Femur (tissue), 1 donor: ENCODE measurements at places on chromosomes 1 and 21.

DNA sequence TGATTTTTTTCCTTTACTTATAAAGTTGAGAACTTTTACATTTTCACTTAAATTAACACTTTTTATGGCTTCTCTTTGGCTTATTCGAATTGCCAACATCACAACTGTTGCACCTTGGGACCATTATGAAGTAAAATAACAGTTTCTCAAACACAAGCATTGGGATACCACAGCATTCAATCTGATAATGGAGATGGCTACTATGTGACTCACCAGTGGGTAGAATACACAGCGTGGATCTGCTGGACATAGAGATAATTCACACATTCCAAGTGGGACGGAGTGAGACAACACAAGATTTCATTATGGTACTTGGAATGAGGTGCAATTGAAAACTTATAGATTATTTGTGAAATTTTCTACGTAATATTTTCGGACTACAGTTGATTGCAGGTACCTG lies 68.0 kb downstream of the ADAMTS1 start:
- no peak for DNase-seq

DNA sequence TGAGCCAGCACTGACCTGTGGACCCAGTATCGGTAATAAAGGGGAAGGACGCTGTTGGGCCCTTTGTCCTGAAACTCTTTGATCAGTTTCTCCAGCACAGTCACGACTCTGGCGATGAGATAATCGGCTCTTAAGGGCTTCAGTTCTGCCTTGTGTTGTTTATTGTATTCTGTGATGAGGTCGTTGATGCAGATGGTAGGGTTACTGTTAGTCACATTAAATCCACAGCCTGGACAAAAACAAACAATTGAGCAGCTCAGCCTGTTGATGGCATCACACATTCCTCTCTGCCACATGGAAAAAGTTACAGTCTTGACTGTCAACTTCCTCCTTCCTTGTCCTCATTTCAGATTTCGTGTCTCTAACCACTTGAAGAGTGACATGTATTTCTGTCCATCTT lies 57.6 kb downstream of the SIM2 start:
- no peak for DNase-seq

- peak; percentile 19 for DNase-seq
These were observed 23.6 kb downstream of the COL6A2 start for GRCh38 chr21:46121286-46122221.

DNA sequence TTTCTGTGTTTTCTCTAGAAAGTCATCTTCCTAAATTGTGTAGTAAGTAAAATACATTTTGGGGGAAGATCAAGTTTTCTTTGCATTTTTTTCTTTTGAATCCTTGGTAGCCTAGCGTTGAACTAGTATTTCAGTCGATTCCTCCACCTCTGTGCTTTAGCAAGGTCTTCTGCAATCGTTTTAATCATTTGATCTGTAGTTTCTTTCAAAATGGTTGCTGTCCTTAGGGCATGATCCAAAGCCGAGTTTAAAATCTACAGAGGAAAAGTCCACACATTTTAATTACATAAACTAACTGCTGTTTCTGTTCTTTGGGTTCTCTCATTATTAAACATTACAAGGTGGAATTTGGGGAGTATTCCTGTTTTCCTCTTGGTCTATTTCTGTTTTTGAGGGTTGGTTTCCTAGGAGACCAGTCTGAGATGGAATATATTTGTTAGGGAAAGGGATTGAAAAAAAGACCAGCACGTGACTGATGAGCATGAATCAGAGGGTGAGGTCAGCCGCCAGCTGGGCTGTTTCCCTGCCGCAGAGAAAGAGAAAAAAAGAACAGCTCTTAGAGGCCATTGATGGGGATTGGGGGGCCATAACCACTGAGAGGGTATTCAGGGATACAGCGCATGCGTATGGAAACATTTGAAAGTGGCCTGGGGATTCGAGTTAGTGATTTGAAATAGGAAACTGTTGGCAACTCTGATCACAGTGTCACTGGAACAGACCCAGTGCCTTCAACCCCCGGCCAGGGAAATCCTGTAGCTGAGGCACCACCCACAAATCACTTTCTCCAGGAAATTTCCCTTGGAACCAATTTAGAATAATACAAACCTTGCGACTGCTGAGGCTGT lies 40.6 kb downstream of the AKNAD1 start:
- DNase-seq = peak; percentile 97

- no peak for DNase-seq
These were observed 331.6 kb downstream of the HHIPL2 start for GRCh38 chr1:222216255-222216754.

DNA sequence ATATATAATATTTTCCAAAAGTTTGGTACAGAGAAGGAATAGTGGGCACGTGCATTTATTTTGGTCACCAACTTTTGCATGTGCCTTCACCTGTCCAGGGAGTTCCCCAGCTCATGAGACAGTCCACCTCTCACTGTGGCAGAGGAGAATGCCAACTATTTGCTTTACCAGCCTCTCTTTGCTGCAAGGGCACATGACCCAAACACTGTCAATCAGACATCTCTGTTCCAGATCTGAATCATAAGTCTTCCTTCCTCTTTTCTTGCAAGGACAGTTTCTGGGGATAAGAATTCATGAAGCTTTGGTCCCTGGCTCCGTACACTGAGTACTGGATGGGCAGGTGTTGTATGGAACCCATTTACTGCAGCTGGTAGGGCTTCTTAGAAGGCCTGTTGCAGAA lies 38.6 kb downstream of the C1orf87 start:
- DNase-seq = no peak

DNA sequence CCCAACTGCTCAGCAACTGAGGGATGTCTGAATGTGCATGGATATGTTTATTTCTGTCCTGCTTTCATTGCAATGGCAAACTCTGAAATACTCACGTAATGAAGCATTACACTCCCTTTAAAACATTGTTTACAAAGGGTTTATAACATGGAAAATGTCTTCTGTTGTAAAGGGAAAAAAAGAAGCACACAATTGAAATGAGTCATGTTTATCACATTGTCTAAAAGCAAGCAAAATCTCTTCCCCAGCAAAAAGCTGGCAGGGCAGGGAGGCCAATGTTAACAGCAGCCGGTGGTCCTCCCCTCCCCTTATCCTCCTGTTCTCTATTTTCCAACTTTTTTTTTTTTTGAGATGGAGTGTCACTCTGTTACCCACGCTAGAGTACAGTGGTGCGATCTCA lies 3.9 kb upstream of the EFNA1 start:
- no peak for DNase-seq

DNA sequence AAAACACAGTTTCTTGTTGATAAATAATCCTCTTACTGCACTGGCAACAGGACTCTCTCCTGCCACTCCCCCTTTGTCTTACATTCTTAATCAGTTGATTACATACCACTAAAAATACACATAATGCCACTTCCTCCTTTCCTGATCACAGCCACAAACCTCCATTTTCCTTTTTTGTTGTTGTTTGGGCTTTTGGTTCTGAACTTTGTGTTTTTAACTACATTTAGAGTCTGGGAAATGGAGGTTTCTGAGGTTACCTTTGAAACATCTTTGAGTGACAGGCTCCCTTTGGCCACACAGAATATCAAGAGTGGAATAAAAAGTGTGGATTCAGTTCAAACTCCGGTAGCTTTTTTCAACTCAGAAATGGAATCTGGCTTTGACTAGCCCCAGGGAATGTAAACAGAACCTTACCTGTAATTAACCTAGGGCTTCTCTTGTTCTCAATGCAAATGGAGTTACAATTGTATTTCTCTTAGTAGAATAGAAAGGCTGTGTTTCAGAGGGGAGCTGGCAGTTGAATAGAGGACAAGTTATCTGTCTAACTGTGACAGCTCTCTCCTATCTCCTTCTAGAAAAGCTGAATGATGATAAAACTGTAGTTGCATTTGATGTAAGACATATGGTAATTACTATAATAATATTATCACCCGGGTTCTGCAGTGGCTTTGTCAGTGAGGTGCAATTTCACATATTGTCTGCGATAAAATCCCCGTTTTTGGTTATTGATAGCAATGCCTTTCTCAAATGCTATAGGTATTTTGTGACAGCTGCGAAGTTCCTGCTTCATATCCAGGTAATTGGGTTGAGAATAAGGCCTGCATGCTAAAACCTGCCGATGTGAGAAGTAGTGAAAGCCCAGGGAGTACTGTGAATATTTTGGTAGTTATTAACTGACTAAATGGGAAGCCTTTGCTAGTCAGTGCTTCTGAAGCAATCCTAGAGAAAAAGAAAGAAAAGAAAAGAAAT lies 66.9 kb downstream of the ST6GALNAC5 start:
- no peak for DNase-seq

DNA sequence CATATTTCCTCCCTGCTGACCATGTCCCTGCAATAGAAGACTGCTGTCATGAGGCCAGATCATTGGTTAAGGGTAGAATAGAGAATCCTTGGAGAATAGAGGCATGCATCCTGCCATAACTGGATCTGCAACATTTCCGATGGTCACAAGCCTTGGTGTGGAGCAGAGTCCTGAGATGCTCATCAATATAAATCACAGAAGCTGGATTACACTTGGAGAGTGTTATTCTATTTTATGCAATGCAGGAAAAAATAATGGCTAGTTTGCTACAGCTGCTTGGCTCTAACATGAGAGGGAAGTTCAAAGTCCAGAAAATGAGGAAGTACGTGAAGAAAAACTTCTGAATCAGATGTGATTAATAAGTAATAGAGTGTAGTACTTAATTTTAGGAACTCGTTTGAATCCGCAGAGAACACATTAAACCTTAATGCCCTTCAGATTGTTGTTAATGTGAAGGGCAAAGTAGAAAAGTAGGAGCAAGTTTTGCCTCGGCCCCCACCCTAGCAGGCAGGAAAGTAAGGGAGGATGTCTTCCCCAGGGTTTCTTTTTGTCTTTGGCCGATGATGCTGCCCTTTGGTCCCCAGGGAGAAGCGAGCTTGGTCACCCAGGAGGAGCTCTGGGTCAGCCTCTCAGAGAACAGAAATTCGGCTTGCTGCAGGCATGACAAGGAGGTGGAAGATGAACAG lies 59.5 kb downstream of the KCNK1 start:
- no peak for DNase-seq

DNA sequence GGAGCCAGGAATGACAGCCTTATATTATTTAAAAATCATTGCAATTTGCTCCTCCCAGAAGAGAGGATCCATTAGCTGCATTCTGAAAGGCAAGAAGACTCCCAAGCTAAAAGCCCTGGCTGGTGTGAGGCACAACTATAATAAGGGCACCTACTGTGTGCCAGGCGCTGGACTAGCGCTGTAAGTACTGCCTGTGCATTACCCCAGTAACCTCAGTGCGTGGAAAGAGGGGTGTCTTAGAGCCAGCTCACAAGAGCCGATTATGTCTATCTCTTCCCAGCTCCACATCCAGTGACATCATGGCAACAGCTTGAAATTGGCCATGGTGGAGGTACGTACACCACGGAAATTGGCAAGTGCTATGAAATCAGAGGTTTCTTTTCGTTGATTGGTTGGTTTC lies 141.7 kb upstream of the IRF2BP2 start:
- no peak for DNase-seq

DNA sequence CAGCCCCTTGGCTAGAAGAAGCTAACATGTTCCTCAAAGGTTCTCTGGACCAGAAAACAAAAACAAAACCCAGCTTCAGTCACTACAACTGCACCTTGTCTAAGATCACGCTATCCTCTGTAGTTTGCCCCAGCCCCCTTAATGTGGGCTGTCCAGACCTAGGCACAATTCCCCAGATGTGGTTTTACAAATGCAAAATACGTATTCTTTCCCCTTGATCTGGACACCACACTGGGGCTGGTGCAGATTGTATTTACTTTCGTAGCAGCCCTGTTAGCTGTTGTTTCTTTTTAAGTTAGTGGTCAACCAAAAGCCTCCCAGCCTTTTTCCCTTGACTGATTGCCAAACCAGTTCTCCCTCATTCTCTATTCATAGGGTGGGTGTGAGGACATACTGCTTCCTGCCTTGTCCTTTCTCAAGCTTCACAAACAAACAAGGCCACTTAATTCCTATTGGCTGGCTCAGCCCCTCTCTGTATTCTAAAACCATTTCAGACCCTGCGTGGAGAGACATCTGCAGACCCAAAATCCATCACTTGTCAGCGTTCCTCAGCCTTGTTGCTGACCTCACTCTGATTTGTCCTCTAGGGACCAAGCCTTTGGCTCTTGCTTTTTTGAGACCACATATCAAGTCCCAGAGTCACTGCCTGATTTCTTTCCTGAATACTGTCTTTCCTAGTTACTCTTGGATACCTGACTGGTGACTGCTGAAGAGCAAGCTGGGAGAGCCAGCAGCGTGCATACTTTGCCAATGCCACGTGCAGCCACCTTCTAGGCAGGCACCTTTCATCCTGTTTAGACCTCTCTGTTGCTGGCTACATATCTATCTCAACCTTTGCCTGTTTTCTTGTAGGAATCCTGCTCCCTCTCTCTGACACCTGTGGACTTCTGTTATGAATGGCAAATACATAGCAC lies 96.4 kb upstream of the RAB3GAP2 start:
- DNase-seq = peak; percentile 37

- DNase-seq = no peak
These were observed 3.4 kb downstream of the OR2T11 start for GRCh38 chr1:248631354-248632008.

GRCh38 chr21:32278103-32278502 lies 746 bp downstream of the MIS18A start:
- no peak for DNase-seq

GRCh38 chr1:248855580-248855979 lies 3.3 kb downstream of the ZNF692 start:
- no peak for DNase-seq

DNA sequence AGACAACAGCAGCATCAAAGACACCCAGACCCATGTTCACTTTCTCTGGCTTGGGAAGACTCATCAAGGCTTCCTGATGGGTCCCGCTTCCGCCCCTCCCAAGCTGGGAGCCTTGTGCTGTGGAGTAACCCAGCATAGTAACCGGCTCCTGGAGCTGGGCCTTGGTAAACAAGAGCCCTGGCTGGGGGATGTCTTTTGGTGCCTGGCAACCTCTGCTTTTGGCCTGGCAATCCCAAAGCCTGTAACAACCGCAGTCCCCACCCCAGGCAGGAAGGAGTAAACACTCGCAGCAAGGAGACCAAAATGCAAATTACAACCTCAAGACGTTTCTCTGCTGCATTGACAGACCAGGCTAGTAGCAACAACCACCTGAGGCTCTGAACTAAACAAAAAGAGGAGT lies 16.9 kb upstream of the THRAP3 start:
- DNase-seq = peak; percentile 85

- DNase-seq = peak; percentile 11
These were observed 38.7 kb downstream of the MAPKAPK2 start for GRCh38 chr1:206723462-206723804.

GRCh38 chr1:19360016-19360415 lies 47.9 kb downstream of the SLC66A1 start:
- DNase-seq = no peak

GRCh38 chr1:241101622-241102021 lies 255.4 kb downstream of the RGS7 start:
- no peak for DNase-seq

DNA sequence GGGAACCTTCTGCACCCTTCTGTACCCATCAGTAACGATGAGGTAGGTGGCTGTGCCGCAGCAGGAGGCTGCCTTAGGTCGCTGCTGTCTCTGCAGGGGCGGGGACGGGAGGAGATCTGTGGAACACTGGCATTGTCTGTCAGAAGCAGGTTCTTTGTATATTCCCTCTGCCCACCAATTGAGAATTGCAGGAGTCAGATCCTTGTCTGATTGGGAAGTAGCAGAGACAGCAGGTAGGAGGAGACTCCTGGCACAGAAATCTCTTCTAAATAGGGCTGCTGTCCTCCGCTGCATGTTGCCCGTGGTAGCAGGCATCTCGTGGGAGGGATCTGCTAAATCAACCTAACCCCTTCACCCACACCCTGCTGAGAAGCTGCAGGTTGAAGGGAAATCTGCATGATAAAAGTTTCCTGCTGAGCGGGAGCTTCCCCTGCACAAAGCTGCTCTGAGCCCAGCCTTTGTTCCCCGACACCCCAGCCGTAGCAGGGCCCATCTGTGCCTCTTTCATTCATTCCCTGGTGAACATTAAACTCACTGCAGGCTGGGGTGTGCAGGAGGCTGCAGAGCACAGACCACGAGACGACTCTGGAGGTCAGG lies 15.9 kb downstream of the SARS1 start:
- no peak for DNase-seq
